ENCODE measurements at places on chromosomes 3 and 15.

- no peak for DNase-seq
Observed at GRCh38 chr15:22839046-22839695, 705 bp downstream of the NIPA2 start.

DNA sequence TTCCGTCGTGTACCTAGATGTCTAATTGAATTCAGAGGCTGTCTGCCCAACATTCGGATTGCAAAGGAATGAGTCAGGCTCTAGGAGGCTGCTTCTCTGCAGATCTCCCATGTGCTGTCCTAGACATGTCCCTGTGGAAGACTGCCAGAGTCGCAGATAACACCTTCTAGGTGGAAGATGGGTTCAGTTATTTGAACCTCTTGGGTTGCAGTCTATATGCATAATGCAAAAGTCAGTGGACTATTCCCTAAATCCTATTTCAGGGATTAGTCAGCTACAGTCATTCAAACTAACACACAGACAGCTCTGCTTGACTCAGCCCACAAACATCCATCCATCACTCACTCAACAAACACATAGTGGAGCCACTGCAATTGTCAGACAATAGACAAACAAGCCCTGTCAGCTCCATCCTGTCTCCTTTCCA lies 300.0 kb upstream of the CTNNB1 start:
- DNase-seq = no peak

DNA sequence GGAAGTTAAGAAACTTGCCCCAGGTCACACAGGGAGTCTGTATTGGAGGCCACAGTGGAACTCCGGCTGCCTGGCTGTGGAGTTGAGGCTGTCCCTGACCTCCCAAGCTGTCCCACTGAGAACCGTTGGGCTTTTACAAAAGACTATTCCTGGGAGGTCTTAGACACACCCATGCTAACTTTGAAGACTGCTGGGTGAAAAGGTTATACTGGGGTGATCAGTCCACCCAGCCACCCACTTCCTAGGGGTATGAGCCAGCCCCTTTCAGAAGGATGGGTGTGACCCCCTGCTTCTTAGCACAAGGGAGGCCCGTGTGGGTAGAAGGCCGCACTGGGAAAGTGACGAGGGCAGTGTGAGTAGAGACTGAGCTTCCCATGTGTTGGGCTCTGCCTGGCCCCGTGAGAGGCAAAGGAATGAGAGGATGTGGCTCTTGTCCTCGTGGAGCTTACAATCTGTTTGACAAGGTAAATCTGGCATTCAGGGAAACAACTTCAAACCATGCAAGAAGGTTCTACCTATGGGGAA lies 19.0 kb downstream of the MRAS start:
- no peak for DNase-seq

DNA sequence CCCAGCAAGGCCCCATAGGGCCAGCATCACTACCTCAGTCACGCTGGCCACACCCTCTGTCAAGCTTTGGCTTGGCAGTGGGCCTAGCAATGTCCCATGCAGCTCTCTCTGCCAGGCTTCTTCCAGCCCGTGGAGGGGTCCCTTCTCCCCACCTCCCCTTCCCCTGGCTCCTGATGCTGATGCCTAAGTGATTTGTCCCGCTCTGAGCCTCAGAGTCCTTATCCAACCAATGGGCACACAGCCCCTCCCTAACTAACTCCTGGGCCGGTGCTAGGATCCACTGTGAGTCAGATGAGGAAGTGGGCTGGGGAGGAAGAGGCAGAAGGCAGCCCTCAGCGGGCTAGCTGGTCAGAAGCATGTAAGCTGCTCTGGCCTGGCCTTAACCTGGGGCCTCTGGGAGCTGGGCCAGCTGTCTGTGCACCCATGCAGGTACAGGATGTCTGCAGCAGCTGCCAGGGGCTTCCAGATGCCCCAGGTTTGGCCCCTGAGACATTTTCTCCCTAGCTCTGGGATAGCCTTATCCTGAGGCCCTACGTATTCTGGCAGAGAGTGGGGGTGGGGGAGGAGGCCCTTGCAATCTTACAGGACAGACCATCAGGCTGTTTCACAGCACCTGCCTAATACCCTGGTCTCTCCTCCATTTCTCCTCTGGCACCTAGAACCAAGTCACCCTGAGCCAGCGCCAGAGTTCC lies 740 bp upstream of the ZBTB47 start:
- no peak for DNase-seq

GRCh38 chr3:66693461-66694031 lies 192.7 kb upstream of the LRIG1 start:
- DNase-seq = no peak

GRCh38 chr3:31634476-31634875 lies 101.8 kb downstream of the STT3B start:
- no peak for DNase-seq

DNA sequence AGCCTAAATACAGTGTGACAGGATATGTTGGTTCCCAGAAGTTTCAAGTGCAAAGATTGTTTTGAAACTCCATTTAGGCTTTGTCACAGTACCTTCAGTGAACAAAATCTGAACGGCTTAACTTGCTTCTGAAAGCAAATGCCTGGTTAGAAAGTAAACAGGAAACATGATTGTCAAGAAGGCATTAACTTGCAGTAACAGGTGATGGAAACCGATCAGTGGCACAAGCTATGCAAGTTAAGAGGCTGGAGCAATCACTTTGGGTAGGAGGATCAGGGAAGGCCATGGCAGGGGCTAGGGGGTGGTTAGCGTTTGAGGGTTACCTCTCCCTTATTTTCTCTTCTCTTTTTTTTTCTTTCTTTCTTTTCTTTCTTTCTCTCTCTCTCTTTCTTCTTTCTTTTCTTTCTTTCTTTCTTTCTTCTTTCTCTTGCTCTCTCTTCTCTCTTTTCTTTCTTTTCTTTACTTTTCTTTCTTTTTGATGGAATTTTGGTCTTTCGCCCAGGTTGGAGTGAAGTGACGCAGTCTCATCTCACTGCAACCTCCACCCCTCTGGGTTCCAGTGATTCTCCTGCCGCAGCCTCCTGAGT lies 2.4 kb downstream of the HYKK start:
- DNase-seq = no peak

DNA sequence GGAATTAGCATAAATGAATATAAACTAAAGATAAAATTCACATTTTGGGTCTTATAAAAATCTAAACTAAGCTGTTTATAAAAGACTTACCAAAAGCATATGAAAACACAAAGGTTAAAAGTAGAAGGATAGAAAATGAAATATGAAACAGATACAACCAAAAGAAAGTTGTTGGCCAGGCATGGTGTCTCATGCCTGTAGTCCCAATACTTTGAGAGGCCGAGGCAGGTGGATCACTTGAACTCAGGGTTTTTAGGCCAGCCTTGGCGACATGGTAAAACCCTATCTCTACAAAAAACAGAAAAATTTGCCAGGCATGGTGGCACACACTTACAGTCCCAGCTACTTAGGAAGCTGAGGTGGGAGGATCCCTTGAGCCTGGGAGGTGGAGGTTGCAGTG lies 51.0 kb downstream of the CPA3 start:
- no peak for DNase-seq

GRCh38 chr3:66486646-66487045 lies 14.2 kb downstream of the LRIG1 start:
- DNase-seq = no peak

Measured in T-cell (primary cell).